Right renal pelvis (tissue), 4 donors: ENCODE measurements at places on chromosomes 11 and 22. TPM values are rescaled to one million over a fixed set of nuclear protein-coding genes. Genes with fewer than 3 reads are reported as not detected.

DNA sequence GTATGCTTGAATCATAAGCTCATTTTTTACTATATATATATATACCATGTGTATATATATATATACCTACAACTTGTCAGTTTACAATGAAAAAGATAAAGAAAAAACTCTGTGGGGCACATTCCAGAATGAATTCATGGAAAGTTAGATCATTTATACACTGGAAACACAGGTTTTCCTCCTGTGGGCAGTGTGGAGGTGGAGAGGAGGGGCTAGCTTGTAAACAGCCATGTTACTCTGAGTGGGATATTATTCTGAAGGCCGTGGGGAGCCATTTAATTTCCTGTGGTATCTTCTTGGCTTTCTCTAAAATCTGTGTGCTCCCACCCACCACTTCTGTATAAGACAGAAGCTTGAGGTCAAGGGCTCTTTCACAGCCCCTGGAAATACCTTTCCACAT lies 273.4 kb upstream of the MTNR1B start:
- DNase-seq, result no peak

DNA sequence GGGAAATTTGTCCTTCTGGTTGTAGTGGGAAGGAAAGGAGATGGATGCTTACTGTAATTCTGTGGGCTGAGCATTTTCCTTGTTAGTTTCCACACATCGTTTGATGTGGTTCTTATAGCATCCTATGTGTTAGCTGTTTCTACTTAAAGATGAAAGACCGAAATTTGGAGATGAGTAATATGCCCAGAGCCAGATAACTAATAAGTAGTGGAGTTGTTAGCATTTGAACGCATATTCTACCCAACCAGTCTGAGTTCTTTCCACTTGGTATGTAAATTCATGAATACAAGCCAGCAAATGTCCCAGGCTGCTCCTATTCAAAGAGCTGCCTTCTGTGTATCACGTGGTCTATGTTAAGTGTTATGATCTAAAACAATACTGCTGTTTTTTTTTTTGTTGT lies 14.6 kb downstream of the SPECC1L start:
- no peak for DNase-seq

GRCh38 chr11:120589376-120589775 lies 77.8 kb downstream of the GRIK4 start:
- DNase-seq, result no peak

GRCh38 chr11:27487706-27488105 lies 15.1 kb upstream of the LGR4 start:
- no peak for DNase-seq

DNA sequence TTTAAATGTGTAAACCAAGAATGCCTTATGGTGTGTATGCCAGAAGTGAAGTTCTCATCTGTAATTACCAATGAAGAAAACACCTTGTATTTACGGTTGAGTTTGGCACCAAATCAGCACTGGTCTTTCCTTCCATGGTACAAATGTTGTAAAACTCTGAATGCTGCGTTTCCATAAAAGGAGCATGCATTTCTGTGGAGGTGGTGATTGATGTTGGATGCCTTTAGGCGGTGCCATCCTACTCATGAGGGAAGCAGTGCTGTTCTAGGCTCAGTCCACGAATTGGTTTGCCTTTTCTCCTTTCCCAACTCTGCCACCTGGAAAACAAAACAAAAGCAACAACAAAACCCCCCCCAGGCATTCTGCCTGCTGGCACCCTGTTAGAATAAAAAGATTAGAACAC lies 124.4 kb downstream of the TEAD1 start:
- DNase-seq, result no peak

DNA sequence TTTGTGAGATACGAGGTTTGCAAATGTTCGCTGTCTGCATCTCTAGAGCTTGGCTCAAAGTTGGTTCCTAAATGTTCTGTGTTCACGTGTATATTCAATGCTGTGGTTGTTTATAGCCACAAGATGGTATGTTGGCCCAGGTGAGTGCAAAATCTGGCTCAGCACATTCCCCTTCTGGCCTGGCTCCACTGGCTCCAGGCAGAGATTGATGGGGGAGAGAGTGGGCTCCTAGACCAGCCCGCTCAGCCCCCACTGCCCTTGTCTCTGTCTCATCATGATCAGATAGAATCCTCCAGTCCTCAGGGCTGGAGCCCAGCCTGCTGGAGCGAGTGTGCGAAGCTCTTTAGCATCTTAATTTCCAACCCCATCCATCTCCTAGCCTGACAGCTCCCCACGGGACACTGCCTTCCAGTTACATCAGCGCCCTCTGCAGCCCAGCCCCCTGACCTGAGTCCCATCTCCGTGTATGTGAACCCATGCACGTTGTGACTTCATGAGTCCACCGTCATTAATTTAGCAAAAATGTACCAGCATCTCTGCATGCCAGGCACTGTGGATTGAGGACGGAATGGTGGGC lies 2.0 kb downstream of the P2RX3 start:
- DNase-seq, result no peak

DNA sequence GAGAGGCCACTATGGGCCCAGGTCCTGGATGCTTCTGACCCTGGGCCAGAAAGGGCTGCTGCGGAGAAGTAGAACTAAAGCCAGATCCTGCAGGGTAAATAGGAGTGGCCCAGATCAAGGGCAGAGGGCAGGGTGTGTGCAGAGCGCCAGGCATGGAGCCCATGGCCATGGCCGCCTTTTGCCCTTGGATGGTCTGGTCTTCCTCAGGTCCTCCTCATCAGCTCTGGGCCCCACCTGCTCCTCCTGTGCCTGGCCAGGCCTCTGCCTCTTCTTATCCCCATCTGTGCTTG lies 277.6 kb downstream of the BRD1 start:
- DNase-seq, result no peak

- no peak for DNase-seq
These were observed 46.9 kb upstream of the PICALM start for GRCh38 chr11:86115542-86116385.

DNA sequence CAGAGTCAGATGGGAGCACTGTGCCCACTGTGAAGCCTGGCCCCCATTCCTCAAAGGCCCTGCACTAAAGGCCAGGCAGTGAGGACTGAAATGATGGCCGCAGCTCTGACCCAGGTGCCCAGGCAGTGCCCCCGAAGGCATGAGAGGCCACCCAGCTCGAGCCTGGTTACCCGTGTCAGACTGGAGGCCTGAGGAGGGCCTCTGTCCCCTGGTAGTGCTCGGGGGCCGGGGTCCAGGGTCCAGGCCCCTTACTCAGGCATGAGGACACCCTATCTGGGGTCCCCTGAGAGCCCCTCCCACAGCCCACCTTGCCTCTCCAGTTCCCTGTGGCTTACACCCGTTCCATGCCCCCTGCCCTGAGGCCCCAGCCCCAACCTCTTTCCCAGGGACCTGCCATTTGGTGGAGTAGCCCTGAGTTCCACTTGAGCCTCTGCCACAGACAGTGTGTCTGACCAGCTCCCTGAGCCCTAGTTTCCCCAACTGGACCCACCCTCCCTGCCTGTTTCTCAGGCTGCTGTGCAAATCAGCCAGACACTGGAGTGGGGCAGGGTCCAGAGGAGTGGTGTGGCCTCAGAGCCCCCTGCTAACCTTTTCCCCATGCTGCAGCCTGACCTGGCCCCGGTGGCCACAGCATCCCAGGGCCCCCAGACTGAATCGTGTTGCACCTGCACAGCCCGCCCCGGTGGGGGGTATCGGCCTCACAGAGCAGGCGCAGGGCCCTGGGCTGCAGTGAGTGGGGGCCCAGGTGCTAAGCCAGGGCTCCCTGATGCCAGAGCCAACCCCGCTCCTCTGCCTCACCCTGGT lies 10.8 kb upstream of the ANKRD13D start:
- no peak for DNase-seq

Gene NAALAD2
- polyA plus RNA-seq, result 30.0 TPM
